ENCODE measurements at places on chromosomes 7 and 10.

DNA sequence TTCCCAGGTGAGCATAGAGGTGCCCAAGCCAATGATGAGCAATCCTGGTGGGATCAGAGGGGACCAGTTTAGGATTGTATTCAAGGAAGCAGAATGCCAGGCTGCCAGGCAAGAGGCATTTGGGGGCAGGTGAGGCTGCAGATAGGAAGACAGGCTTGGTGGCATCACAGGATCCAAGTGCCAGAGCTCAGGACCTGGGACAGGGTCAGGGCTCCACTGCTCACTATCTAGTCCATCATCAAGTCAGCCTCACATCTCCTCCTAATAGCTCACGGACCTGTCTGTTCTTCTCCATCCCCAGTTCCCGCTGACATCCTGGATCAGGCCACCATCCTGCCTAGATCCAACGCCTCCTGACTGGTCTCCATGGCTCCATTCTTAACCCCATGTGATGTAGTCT is 47.6 kb downstream of the CYP26A1 start:
- no peak for DNase-seq

DNA sequence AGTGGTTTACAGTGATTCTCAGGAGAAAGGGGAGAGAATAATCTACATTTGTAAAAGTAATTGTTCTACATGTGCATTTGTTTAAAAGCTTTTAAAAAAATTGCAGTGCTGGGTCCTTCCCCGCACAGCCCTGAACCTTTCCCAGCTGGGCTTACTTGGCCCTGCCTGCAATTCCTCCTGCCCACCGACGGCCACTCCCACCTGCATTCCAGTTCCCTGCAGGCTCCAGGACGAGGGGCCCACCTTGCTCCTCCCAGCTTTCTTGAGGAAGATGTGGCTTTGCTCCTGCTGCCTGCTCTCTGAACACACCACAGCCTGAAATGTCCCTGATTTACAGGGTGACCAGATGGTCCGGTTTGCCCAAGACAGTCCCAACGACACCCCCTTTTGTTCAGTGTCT is 222.7 kb downstream of the PRPF18 start:
- DNase-seq = no peak

- peak; percentile 63 for DNase-seq
These were observed 41.2 kb downstream of the TNRC18 start for GRCh38 chr7:5382281-5382892.

- no peak for DNase-seq
These were observed 131.8 kb upstream of the GRB10 start for GRCh38 chr7:50914460-50914859.

GRCh38 chr10:78802431-78802830 is 266.3 kb upstream of the ZMIZ1 start:
- DNase-seq = no peak

- no peak for DNase-seq
These were observed 2.0 kb downstream of the JCAD start for GRCh38 chr10:30057421-30057841.

DNA sequence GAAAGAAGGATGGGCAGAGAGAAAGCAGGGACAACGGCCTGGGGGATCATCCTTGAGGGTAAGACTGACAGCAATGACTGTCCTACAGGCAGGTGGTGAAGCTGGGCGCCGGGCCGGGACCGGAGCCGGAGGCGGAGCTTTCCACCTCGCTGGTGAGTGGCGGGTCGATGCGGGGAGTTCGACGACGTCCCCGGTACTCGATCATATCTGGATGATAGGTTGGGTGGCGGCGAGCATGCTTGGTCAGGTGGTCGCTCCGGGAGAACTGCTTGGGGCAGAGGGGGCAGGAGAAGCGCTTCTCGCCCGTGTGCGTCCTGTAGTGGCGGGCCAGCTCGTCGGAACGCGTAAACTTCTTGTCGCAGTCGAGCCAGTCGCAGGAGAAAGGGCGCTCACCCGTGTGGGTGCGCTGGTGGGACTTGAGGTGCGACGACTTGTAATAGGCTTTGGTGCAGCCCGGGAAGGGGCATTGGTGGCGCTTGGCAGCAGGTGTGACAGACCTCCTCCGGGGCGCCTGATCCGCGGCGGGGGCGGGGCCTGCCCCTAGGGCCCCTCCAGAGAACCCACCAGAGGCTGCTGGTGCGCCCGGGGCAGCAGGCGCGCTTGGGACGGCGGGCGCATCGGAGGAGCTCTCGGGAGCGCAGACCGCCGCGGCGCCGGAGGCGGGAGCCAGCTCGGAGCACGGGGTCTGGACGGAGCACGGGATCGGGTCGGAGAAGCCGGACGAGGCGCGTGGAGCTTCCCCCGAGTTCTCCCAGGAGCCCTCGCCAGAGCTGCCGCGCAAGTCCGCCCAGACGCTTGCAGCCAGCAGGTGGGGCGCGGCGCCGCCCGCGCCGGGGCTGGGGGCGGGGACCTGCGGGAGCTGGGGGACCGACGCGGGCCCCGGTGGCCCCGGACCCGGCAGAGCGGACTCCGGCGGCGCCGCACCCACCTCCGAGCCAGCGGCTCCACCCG is 752 bp downstream of the KLF14 start:
- DNase-seq = no peak

- DNase-seq = no peak
These were observed 186.8 kb downstream of the PARD3 start for GRCh38 chr10:34628174-34628796.

DNA sequence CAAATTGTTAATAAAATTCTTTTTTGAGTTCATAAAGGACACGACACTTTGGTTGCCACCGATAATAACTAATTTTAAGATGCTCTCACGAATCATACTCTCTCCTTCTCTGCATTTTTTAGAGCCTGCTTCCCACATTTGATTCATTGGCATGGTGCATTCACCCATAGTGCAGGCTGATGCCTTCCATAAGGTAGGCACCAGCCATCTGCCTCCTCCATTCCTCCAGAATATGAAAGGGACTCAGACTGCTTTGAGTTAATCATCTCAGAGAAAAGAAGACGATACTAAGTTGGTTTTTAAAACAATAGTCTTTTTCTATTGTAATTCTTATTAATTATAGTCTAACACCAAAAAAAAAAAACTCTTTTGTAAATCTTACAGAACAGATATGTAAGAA is 33.9 kb upstream of the LRRN3 start:
- no peak for DNase-seq

GRCh38 chr10:4038000-4038399 is 253.0 kb upstream of the KLF6 start:
- DNase-seq = no peak

DNA sequence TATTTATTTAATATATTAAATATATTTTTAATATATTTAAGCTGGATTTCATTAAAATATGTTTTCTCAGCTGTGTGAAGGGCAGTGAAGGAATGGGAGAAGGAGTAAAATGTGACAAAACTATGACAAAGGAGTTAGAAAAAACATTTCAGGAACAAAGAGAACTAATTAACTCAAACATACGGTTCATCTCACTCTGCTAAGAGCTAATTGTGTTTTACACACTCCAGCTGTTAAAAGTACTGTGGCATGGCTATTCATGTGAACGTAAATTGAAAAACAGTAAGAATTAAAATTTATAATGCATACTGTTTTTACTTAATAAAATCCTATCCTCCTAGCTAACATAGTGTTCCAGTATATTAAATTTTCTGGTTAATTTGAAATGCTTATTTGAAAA is 262.5 kb upstream of the GNAI1 start:
- no peak for DNase-seq

DNA sequence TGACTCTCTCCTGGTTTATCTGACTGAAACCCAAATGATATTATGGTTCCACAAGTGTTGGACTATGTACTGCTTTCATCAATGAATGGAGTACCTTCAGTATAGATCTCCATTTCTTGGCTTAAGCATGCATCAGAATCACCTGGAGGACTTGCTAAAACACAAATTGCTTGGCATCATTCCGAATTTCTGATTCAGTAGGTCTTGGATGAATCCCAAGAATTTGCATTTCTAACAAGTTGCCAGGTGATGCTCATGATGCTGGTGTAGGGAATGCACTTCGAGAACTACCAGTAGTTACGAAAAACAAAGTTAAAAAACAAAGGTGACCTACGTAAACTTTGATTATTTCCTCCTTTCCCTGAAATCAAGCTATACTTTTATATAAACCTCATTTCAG is 119.0 kb upstream of the FEZF1 start:
- DNase-seq = no peak

GRCh38 chr7:2821842-2822507 is 22.1 kb downstream of the GNA12 start:
- no peak for DNase-seq

- DNase-seq = no peak
These were observed 6.6 kb upstream of the SGCE start for GRCh38 chr7:94662548-94662947.

- no peak for DNase-seq
These were observed 27.1 kb downstream of the MDH2 start for GRCh38 chr7:76074972-76075370.

DNA sequence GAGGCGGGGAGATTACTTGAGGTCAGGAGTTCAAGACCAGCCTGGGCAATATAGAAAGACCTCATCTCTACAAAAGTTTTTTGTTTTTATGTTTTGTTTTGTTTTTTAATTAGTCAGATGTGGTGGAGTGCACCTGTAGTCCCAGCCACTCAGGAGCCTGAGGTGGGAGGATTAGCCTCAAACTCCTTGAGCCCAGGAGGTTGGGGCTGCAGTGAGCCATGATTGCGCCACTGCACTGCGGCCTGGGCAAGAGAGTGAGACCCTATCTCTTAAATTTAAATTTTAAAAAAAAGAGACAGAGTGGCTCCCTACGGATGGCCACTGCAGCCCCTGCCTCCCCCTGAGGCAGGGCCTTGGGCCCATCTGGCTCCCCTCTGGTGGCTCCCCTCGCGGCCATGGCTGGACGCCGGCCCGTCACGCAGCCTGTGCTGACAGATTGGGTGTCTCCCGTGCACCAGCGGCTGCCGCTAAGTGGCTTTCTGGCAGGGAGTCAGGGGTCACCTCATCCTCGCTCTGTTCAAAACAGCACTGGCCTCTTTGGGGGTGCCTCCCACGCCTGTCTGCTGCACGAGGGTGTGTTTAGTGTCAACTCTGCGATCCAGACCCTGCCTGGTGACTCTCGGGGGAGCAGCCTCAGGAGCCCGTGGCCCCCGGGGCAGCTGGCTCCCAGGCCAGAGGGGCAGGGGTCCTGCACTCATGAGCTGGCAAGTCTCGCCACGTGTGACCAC is 44.4 kb upstream of the ELN start:
- no peak for DNase-seq

DNA sequence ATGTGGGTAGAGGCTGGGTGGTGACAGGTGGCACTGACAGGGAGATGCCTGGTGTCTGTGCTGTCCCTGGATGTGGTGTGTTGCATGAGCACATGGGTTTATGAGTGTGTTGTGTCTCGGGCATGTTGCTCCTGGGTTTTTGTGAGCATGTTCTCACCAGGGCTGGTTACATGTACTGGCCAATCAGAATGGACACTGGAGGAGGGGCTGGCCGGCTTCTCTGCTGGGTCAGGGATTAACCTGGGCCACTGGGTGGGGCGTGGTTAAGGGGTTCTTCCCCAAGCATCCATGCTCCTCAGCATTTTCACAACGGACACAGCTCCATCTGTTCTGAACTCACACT is 20.8 kb upstream of the VOPP1 start:
- no peak for DNase-seq

DNA sequence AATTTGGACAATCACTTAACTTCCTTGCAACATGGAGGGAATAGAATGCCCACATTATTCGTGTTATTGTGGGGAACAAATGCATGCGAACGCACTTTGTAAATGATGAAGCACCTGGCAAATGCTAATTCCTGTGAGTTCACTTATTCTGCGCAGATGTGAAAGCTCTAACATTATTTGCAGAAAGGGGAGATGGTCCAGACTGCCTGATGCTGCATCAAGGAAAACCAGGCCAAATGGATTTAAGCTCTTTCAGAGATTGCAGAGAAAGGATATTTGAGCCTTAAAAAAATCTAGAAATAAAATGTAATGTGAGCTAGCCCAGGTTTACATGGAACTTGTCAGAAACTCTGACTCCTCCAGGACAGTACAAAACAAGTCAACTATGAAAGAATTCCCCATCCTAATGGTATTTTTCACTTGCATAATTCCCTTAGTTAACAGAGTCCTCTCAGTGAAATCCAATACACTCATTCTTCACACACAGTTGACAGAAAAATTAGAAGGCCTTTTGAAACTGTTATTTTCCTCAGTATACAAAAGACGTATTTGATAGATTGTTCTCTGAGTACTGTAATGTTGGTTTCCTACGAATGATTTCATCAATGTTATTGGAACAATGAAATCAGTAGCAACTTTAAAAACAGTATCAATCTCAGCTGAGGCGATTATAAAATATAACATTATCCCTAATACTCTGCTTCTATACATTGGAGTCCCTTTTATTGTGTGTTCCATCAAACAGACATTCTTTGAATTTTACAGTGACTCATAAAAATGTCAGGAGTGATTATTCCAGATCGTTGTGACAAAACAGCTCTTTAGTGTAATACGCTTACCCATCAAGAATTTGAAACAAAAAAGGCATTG is 136.3 kb upstream of the ANK3 start:
- no peak for DNase-seq

DNA sequence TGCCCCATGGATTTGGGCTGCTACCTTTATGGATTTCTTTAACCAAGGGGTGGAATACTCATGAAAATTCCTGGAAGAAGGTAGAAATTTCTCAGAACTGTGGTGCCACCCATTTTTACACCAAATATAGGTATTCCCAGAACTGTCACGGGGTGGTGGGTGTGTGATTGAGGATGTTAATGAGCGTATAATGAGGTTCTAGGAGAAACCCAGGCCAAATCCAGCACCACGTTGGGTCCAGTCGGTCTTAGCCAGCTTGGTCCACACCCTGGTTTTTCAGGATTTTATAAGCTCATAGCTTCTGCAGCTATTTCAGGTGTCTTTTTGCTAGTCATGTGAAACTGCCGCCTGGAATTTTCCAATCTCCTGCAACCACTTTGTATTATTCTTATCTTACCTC is 83.3 kb downstream of the HECW1 start:
- DNase-seq = no peak

GRCh38 chr10:130432271-130432670 is 296.1 kb downstream of the GLRX3 start:
- DNase-seq = no peak

DNA sequence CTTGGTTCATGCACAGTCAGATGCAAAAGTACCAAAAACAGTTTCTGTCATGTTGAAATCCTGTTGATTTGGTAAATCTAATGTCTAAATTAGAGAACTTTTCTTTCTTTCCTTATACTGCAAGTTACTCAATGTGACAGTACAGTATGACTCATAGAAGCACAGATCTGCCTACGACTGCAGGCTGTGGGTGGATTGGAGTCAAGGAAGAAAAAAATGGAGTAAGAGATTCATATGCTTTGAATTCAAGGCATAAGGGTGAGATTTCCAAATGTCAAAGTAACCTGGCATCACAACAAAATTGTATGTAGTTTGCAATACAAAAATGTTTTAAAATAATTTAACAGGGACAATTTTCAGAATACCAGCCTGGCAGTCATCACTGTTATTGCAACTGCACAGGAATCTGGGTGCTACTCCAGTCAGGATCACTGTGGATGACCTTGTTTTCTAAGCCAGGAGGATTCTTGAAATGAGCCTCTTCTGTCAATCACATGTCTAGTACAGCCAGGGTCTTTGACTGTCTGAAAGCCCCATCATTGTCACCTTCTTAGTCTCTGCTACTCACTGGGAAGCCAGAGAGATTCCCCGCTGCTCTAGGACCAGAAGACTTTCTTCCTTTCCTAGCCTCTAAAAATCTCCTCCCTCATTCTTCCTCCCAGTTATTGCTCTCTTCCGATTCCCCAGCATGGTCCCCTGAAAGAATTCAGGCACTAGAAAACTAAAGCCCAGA is 83.6 kb downstream of the CD36 start:
- DNase-seq = no peak
